ENCODE measurements at places on chromosomes 7 and 10. TPM values are rescaled to one million over a fixed set of nuclear protein-coding genes. Genes with fewer than 3 reads are reported as not detected.

- DNase-seq: no peak
- no peaks in the 10 kb centered on the region for H3K4me1 ChIP-seq
- H3K27me3 ChIP-seq: no peaks in the 10 kb centered on the region
- no peaks in the 10 kb centered on the region for H3K36me3 ChIP-seq
Measured at GRCh38 chr7:151764056-151764920, 112.6 kb downstream of the PRKAG2 start.

Gene IKZF5
- total RNA-seq: 12.8 TPM

DNA sequence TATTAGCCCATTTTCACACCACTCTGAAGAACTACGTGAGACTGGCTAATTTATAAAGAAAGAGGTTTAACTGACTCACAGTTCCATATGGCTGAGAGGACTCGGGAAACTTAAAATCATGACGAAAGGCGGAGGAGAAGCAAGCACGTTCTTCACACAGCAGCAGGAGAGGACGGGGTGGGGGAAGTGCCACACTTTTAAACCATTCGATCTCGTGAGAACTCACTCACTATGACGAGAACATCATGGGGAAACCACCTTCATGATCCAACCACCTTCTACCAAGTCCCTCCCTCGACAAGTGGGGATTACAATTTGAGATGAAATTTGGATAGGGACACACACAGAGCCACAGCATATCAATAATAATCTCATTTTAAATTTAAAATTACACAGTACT is 80.2 kb downstream of the VWDE start:
- DNase-seq: no peak
- no peaks in the 10 kb centered on the region for H3K36me3 ChIP-seq
- H3K27me3 ChIP-seq: peaks cover 29% of the 10 kb centered on the region
- peaks cover 7% of the 10 kb centered on the region for H3K4me1 ChIP-seq
- no peak overlapping the region for H3K27ac ChIP-seq

Gene DENND2A
- total RNA-seq: 40.6 TPM

GRCh38 chr10:89302625-89303024 is 779 bp downstream of the IFIT2 start:
- DNase-seq: no peak
- no peak overlapping the region for H3K27ac ChIP-seq
- no peaks in the 10 kb centered on the region for H3K27me3 ChIP-seq
- no peak overlapping the region for H3K4me3 ChIP-seq
- no peaks in the 10 kb centered on the region for H3K4me1 ChIP-seq

GRCh38 chr10:106537866-106538265 is 626.6 kb downstream of the SORCS1 start:
- no peak for DNase-seq
- no peaks in the 10 kb centered on the region for H3K36me3 ChIP-seq
- H3K27ac ChIP-seq: no peak overlapping the region
- H3K27me3 ChIP-seq: peaks cover 7% of the 10 kb centered on the region

Gene HOXA1
- not detected for total RNA-seq

- no peak overlapping the region for H3K27ac ChIP-seq
- H3K4me3 ChIP-seq: no peak overlapping the region
- H3K27me3 ChIP-seq: no peaks in the 10 kb centered on the region
- DNase-seq: no peak
Measured at GRCh38 chr10:129581827-129582411, 114.9 kb downstream of the MGMT start.

Gene UCN3
- total RNA-seq: not detected

- DNase-seq: no peak
- no peaks in the 10 kb centered on the region for H3K27me3 ChIP-seq
- no peaks in the 10 kb centered on the region for H3K36me3 ChIP-seq
- no peaks in the 10 kb centered on the region for H3K4me1 ChIP-seq
- H3K4me3 ChIP-seq: no peak overlapping the region
Measured at GRCh38 chr10:88108115-88108610, 244.7 kb downstream of the PTEN start.

GRCh38 chr7:133071506-133071905 is 10.4 kb downstream of the CHCHD3 start:
- H3K27ac ChIP-seq: no peak overlapping the region
- no peak overlapping the region for H3K4me3 ChIP-seq
- peaks cover 20% of the 10 kb centered on the region for H3K36me3 ChIP-seq
- no peak for DNase-seq

DNA sequence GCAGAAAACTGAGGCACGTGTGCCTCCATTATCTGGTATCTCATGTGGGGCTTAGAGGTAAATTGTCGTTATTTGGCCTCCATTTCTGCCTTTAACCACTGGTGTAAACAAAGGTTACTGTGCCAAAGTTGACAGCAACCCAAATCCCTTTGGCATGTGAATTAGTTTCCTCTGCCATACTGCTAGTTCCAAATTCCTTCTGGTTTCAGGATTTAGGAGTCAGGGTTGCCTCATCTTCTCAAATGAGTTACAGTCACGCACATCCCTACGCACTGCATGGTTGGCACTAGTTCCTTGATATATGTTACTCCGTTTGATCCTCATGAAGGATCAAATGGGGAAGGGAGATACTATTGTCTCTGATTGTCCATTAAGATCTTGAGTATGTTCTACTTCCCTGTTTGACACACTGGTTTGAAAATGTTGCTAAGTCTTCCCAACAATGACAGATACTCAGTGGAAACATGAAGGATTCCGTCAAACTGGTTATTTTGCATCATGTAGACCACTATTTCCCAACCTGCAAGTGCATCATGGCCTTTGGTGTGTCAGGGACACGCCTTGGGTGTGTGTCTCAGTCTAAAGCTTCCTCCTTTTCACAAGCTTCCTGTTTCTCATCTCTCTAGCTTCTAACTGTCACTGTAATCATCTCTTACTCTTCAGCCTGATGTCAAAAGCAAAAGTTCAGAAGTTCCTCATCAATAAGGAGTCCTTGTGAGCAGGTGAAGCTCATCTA is at the start of gene LIPN:
Gene LIPN (plus strand): TSS at position 655 of the 736 bp plus-strand sequence. CDS start 1,386 bp downstream, outside the sequence.
- H3K4me3 ChIP-seq: no peak within 1 kb of the TSS
- no peak for DNase-seq
- no peak within 1 kb of the TSS for H3K27ac ChIP-seq
- H3K27me3 ChIP-seq: peaks cover 13% of the 10 kb centered on the region
- H3K4me1 ChIP-seq: peaks cover 4% of the 10 kb centered on the region

DNA sequence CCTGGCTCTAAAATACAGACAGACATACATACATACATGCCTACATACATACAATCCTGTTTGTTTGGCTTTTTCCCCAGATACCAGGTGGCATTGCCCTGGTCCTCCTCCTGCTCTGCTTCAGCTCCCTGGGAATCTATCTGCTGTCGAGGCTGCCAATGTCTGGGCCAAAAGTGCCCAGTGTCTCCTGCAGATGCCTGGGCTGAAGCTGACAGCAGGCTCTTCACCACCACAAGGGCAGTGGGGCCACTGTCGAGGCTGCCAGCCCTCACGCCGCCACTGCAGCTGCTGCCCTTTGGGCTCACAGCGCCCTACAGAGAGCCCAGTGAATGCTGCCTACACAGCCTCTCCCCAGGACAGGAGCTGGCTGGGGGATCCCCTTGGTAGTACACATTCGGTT is 18.0 kb upstream of the STN1 start:
- no peak for DNase-seq
- H3K36me3 ChIP-seq: no peaks in the 10 kb centered on the region
- no peaks in the 10 kb centered on the region for H3K4me1 ChIP-seq
- no peaks in the 10 kb centered on the region for H3K27me3 ChIP-seq
- H3K4me3 ChIP-seq: no peak overlapping the region

GRCh38 chr10:13376746-13377145 is 28.7 kb upstream of the SEPHS1 start:
- no peak overlapping the region for H3K4me3 ChIP-seq
- no peak for DNase-seq
- H3K27me3 ChIP-seq: no peaks in the 10 kb centered on the region
- H3K36me3 ChIP-seq: no peaks in the 10 kb centered on the region
- H3K27ac ChIP-seq: no peak overlapping the region
